ENCODE measurements at places on chromosomes 2 and 18.

DNA sequence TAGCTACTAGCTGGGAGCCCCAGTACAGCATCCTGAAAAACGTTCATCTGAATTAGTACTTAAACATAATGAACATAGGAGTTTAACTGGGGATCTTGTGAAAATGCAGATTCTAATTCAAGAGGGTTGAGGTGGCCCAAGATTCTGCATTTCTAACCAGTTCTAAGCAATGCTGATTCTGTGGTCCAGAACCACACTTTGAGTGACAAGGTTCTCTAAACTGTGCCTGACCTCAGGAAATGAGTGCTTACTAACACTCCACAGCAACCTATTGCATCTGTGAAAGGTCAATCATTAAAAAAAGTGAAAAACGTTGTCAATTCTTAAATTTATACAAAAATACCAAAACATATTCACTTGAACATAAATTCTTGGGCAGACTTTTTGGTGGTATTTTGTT, 157.1 kb upstream of the ZFP36L2 start:
- DNase-seq = no peak

DNA sequence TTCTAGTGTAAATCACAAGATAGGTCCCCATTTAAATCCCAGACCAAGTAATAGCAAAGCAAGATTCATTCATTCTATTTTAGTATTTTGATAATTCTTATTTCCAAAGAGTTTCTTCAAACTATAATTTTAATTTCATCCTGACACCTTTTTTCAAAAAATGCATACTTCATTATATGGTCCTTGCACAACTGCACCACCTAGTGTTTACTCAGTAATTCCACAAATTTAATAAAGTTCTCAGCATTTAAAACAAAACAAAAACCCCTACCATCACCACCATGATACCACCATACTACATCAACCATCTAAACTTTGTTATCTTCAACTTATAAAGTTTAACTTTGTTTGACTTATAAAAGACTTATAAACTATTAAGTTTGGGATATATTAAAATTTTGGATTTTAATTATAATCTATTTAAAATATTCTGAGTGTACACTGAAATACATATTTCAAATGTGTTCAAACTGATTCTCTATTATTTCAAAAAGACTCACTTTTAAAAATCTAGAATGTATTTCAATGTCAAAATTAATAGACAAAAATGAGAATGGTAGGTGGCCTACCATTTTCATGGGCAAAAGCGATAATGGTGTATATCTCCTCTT, 44.2 kb downstream of the WDPCP start:
- no peak for DNase-seq

DNA sequence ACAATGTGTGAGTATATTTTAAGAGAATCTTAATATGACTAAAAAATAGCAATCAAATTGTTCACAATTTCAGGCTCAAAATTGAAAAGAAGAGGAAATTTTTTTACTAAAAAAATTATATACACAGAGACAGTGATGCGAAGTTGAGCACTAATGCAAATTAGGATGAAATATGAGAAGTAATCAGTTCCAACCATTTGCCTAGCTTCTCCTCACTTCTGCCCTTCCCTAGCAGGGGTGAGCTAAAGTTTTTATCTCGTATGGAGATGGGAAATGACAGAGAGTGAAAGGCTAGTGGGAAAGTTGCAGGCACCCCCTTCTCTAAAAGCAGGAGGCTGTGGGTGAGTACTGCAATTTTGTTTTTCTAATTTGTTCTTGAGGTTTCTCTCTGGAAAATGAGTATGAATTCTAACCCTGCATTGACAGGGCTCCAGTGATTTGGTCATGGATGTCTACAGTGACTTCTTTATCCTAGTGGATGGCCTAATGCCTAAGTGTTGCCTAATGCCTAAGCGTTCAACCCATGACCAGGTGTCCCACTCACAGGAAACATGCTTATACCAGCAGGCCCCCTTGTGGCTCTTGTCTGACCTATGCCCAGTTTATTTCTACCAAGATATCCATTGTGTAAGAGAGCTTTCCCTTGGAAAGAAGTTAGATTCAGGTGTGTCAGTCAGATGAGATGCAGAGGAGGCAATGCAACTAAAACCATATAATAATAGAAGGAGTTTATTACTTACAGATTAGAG, 78.0 kb upstream of the HNMT start:
- no peak for DNase-seq

DNA sequence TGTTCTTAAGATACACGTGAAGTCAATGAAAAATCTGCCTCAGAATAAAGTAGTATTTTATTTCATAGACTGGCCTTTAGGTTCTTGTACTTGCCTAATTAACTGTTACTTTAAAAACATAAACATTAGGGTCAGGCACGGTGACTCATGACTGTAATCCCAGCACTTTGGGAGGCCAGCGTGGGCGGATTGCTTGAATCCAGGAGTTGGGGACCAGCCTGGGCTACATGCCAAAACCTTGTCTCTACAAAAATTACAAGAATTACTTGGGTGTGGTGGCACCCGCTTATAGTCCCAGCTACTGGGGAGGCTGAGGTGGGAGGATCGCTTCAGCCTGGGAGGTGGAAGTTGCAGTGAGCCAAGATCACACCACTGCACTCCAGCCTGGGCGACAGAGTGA, 16.0 kb upstream of the SNORC start:
- no peak for DNase-seq

DNA sequence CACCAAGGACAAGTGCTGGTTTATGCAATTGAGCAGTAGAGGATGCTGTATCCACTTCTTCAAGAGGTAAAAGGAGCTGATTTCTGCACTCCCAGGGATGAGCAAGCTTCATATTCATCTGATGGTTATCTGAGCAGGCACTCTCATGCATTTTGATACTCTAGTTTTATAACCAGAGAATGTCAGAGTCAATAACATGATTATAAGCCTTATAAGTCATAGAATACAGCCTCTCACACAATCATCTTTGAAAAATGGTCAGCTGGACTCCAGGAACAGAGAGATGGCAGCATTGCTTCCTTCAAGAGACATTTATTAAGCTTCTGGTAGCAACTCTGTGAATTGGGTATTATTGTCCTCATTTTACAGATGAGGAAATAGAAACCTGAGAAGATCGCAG, 167.1 kb downstream of the SLC8A1 start:
- DNase-seq = no peak

DNA sequence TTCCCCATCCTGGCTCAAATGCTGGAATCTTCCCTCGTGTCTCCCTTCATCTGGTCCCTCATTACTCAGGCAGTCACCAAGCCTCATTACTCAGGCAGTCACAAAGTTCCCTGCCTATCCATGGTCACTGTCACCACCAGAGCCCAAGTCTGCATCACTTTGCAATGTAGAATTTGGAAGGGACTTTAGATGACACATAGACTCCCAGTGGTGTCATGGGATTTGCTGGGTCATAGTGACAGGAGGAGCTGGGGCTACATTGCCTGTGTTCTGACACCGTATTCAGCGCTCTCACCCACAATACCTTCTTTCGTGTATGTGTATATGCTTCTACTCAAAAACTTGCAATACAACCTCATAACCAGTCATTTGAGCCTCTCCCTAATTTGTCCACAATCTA, 2.1 kb upstream of the EMILIN1 start:
- no peak for DNase-seq

- no peak for DNase-seq
These were observed 43.4 kb downstream of the UPP2 start for GRCh38 chr2:158144914-158145625.

GRCh38 chr2:24857746-24858145, 62.3 kb downstream of the ADCY3 start:
- DNase-seq = no peak
